ENCODE measurements at places on chromosomes 6 and 20.

- no peak for DNase-seq
Observed at GRCh38 chr20:51562332-51563173, 20.0 kb upstream of the NFATC2 start.

DNA sequence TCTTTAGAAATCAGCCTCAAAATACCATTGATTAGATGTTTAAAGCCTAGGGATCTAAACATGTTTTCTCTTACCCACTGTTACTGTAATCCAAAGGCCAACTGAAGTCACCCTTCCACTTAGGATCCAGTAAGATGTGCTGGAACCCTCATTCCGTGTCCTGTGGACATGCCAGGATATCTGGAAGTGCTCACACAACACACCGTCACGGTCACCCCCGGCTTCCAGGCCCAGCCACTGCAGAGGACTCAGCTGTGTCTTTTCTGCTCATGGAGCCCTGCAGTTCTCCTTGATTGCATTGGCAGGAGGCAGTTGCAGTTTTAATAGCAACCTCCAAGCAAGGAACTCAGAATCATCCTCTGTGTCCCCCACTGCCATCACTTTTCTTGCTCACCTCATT, 93.3 kb downstream of the CAP2 start:
- no peak for DNase-seq

- no peak for DNase-seq
Observed at GRCh38 chr6:149933461-149933860, 8.4 kb upstream of the ULBP2 start.

DNA sequence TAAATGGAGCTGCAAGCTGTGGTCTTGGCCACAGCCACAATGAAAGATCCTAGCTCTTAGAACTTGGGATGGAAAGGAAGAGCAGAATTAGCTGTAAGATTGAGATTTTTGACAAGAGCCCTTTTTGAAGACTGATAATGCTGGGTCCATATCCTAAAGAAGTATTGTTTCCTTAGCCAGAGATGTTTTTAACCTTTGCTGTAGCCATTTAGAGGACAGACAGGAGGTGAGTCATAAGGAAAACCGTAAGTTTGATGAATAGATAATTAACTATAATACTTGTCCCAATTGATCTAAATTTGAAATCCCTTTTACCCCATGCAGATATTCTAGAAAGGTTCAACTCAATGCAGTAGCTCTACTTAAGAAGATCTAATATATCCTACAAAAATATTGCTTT, 213.7 kb downstream of the HTR1B start:
- no peak for DNase-seq

DNA sequence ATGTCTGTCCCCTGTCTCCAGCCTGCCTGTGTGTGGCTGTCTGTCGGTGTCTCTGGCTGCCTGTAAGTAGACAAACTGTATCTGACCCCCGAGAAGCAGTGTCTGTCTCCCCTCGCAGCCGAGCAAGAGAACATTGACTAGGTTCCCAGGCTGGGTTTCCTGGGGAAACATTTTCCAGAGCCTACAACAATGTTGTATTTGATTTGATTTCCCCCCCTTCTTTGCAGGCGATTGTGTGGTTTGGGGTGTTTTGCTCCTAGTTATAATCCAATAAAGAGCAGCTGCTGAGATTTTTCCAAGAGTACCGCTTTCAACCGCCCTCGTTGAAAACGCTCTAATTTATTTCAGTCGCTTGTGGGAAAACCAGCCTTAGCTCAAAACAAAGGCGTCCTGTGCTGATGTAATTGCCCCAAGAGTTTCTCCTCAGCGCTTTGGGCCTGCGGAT, 92.6 kb downstream of the CDC5L start:
- DNase-seq, result no peak

DNA sequence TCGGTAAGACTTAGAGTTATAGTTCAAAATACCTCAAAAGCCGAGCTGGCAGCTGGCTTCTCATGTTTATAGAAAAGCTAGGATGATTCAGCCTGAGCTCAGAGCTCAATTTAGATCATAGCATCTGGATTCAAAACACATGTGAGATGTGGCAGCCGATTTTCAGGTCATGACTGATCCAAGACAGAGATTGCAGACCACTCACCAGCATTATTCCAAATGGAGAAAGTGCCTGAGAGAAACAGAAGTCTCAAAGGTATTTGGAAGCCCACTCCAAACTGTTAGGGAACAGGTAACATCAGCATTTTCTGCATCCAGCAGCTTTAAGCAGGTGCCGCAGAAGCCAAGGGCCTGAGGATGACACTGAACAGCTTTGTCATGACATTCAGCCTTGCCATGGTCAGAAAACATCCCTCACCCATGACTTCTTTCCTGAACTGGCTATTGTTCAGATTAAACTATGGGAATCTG, 102.2 kb downstream of the BACH2 start:
- no peak for DNase-seq

- DNase-seq, result no peak
Observed at GRCh38 chr6:79635232-79635543, 4.1 kb downstream of the SH3BGRL2 start.

DNA sequence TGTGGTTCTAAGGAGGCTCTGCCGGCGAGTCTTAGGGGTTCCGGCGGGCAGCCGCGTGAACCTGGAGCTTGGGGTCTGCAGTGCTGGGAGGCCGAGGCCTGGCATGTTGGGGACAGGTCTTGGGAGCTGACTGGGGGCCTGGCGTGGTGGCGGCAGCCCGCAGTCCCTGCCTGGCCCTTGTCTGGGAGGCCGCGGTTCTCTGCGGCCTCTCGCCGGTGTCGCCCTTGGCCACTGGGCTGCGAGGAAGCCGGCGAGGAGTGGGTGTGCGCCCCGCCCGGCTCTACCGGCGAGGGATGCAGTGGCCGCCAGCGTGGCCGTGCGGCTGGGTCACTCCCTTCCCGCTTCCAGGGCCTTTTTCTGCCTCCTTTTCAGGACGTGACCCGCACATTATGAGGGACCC, 36.3 kb downstream of the IGF2R start:
- no peak for DNase-seq

GRCh38 chr6:70241991-70242420, 60.9 kb downstream of the COL9A1 start:
- no peak for DNase-seq

- DNase-seq, result no peak
Observed at GRCh38 chr20:58073945-58074856, 154.3 kb downstream of the ANKRD60 start.
